PC-3 (cell line): ENCODE measurements at places on chromosomes 13 and 19.

DNA sequence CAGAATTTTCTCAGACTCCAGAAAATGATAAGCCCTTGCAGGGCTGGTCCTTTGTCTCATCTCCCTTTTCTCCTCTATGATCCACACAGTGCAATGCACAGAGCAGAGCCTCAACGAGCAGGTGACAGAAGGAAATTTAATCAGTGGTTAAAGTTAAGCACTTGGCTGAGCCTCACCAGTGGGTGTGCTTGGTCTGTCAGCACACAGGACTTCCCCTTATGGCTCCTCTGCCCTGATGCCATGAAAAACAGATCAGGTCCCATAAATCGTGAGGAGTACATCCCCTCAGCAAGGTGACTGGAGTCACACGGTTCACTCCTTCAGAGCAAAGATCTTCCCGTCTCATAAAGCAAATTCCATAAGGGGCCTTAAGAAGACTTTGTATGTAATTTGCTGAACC, 818.2 kb downstream of the UQCRFS1 start:
- DNase-seq, result no peak
- no peaks in the 10 kb centered on the region for H3K36me3 ChIP-seq
- no peaks in the 10 kb centered on the region for H3K27me3 ChIP-seq
- no peak overlapping the region for H3K4me3 ChIP-seq
- no peak overlapping the region for H3K27ac ChIP-seq
- no peaks in the 10 kb centered on the region for H3K4me1 ChIP-seq

DNA sequence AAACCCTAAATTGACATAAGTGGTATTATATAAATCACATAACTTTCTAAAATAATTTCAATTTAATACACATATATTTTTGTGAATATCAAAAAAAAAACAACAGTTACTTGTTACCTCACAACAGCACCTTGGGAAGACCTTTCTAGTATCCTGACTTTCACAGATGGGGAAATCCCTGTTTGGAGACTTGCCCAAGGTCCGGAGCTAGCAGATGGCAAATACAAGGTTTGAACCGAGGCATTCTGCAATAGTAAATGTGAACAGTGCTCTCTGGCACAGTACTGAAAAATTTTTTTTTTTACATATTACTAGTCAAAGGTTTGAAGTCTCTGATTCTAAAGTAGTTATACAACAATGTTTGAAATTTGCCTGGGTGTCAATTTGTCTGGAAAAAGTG, 104.5 kb downstream of the SUCLA2 start:
- H3K4me1 ChIP-seq, result peaks cover 24% of the 10 kb centered on the region
- H3K27ac ChIP-seq, result no peak overlapping the region
- no peak overlapping the region for H3K4me3 ChIP-seq

GRCh38 chr13:34757441-34757840, 184.6 kb upstream of the NBEA start:
- no peak overlapping the region for H3K27ac ChIP-seq
- DNase-seq, result peak; percentile 5
- H3K27me3 ChIP-seq, result no peaks in the 10 kb centered on the region

GRCh38 chr19:2491130-2491801, 15.3 kb downstream of the GADD45B start:
- peak; percentile 93 for DNase-seq
- peak overlapping the region; percentile 48 for H3K4me3 ChIP-seq
- peaks cover 37% of the 10 kb centered on the region for H3K4me1 ChIP-seq
- H3K27ac ChIP-seq, result peak overlapping the region; percentile 89
- H3K27me3 ChIP-seq, result no peaks in the 10 kb centered on the region
